ENCODE measurements at places on chromosomes 3 and 15.

DNA sequence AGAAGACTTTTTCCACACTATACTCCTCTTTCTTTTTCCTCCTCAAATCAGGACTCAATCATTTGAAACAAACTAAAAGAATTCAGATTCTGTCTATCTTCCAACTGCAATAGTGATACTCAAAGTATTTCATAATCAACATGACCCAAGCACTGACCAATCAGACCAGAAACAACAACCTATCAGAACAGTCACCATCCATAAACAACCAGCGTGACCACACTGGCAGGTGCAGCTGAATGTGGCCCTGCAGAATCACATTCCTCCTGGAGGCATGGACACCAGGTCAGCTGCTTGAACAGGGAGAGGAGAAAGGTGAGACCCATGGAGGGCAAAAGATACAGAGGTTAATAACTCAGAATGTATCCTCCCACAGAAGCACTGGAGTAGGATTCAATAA, 13.3 kb downstream of the HRG start:
- DNase-seq, result no peak

DNA sequence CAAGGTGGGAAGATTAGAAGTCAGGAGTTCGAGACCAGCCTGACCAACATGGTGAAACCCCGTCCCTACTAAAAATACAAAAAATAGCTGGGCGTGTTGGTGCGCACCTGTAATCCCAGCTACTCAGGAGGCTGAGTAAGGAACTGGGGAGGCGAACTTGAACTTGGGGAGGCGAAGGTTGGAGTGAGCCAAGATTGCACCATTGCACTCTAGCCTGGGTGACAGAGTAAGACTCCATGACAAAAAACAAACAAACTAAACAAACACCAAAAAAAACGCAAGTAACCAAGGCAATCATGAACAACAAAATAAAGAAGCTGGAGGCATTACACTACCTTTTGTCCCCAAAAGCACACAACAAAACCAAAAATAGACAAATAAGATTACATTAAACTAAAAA, 547.3 kb upstream of the GBE1 start:
- DNase-seq, result no peak

- DNase-seq, result peak; percentile 45
Observed at GRCh38 chr3:171614318-171614921, 154.2 kb upstream of the TNIK start.

DNA sequence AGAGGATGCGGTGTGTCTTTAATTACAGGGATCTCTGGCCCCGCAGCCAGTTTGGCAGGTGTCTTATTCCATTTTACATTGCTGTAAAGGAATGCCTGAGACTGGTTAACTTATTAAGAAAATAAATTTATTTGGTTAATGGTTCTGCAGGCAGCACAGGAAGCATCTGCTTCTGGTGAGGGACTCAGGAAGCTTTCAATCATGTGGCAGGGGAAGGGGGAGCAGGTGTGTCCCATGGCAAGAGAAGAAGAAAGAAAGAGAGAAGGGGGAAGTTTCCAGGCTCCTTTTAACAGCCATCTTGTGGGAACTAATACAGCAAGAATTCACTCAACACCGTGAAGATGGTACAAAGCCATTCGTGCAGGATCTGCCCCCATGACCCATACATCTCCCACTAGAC, 128.0 kb upstream of the CRBN start:
- no peak for DNase-seq

GRCh38 chr3:170848292-170848917, 21.6 kb downstream of the RPL22L1 start:
- DNase-seq, result peak; percentile 40

GRCh38 chr3:158701420-158702065, 29.1 kb upstream of the LXN start:
- DNase-seq, result peak; percentile 80

GRCh38 chr15:96053781-96054428, 276.6 kb upstream of the NR2F2 start:
- DNase-seq, result no peak

DNA sequence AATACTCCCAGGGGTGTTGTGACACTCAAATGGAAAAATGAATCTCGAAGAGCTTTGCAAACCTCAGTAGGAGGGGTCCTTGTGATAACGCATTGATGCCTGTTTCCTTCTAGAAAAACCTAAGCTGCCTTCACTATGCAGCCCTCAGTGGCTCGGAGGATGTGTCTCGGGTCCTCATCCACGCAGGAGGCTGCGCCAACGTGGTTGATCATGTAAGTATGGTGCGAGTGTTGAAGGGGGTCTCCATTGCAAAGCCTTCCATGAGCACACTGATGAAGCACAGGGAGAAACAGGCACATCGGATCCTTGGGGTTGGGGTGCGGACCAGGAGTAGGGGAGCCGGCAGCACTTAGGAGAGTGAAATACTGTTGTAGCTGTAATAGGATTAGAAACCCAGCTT, 22.3 kb downstream of the ANKDD1A start:
- DNase-seq, result no peak

- no peak for DNase-seq
Observed at GRCh38 chr3:28291577-28291976, 50.2 kb downstream of the CMC1 start.

DNA sequence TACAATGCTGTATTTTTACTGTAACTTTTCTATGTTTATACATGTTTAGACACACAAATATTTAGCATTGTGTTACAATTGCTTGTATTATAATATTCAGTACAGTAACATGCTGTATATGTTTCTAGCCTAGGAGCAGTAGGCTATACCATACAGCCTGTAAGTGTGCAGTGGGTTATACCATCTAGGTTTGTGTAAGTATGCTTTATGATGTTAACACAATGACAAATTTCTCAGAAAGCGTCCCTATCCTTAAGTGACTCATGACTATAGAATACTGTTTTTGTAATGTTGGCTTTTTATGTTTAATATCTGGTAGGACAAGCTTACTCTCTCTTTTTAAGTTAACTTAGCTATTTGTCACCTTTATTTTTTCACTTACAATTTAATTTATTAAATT, 127.5 kb upstream of the THRB start:
- DNase-seq, result no peak

- DNase-seq, result no peak
Observed at GRCh38 chr3:130340766-130341165, 4.7 kb upstream of the COL6A5 start.

GRCh38 chr3:150306083-150306482, 102.0 kb upstream of the TSC22D2 start:
- DNase-seq, result no peak

DNA sequence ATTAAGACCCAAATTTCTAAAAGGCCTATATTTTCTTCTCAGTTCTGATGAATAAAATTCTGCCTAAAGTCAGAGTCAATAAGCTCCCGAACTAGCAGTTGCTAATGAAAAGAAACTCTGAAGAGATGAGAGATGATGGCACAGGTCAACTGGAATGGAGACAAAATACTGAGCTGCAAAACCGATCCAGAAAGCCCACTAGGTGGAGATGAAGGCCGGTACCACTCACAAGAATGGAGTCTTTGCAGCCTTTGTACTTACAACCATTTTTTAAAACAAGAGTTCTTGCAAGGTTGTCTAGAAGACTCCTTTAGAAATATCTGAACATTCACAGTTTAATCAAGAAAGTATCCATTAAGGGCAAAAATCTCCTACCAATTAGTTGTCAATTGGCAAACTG, 119.9 kb upstream of the TJP1 start:
- no peak for DNase-seq

GRCh38 chr3:150238995-150239619, 169.0 kb upstream of the TSC22D2 start:
- no peak for DNase-seq

GRCh38 chr3:64764386-64764929, 76.7 kb upstream of the ADAMTS9 start:
- DNase-seq, result no peak

- no peak for DNase-seq
Observed at GRCh38 chr3:96266395-96267190, 547.8 kb upstream of the EPHA6 start.

GRCh38 chr3:117632191-117632590, 922.6 kb downstream of the TUSC7 start:
- DNase-seq, result no peak

DNA sequence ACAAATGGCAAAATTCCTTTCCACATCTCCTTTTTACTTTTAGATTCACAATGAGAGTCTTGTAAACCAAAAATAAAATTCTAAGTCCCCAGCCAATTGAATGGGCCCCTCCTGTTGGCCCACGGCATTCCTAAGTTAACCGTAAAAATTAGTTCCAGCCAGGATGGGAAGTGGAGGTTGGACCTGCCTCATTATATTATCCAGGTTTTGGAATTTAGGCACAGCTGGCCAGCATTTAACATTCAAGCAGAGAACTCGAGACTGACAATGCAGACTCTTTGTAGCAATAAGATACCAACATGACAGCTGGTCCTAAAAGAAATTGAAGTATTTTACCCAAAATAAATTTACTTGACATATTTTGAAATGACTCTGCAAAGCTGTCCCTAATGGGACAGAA, 321.0 kb upstream of the NAALADL2 start:
- no peak for DNase-seq

GRCh38 chr15:99749386-99749785, 16.1 kb upstream of the LYSMD4 start:
- DNase-seq, result peak; percentile 36

GRCh38 chr3:121768452-121768851, 18.9 kb upstream of the GOLGB1 start:
- no peak for DNase-seq

- DNase-seq, result peak; percentile 88
Observed at GRCh38 chr3:124707656-124708062, 22.6 kb upstream of the UMPS start.

DNA sequence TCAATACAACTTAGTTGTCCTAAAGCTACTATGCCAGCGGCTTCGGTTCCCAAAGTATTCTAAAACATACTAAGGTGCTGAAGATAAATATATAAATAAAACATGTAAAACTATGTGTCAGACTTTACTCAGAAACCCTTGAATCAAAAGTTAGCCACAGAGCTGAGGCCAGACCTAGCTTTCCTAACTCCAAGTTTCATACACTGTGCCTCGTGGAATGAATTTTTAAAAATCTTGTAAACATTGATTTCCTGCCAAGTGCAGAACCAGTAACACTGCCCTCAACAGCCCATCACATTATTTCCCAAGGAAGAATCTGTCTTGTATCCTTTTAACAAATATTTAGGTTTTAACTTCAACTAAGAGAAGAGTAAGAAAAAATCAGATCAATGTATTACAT, 36.4 kb downstream of the TAMM41 start:
- DNase-seq, result peak; percentile 84

GRCh38 chr3:132874701-132875100, 152.5 kb upstream of the NPHP3 start:
- DNase-seq, result no peak

- peak; percentile 86 for DNase-seq
Observed at GRCh38 chr3:141646760-141647561, 91.1 kb upstream of the RNF7 start.

DNA sequence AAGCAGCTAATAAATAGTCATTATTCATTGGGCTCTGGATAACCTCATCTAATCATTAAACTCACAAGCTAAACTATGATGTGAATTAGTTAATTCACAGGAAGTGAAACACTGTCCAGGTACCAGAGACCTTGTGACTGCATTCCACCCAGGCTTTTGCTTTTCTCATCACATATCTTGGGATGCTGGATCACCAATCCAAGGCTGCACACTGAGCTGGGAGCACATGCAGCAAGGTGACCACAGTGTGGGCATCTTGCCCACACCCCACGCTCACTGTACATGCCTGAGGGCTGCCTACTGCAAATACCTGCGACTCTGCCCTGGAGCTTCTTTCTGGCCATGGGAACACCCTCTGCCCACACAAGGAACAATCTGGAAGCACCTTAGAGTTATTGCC, 40.6 kb upstream of the TNFAIP8L3 start:
- DNase-seq, result no peak

GRCh38 chr15:51561271-51561670, 61.3 kb downstream of the DMXL2 start:
- no peak for DNase-seq

- DNase-seq, result no peak
Observed at GRCh38 chr3:158453865-158454264, 117.1 kb upstream of the MLF1 start.

DNA sequence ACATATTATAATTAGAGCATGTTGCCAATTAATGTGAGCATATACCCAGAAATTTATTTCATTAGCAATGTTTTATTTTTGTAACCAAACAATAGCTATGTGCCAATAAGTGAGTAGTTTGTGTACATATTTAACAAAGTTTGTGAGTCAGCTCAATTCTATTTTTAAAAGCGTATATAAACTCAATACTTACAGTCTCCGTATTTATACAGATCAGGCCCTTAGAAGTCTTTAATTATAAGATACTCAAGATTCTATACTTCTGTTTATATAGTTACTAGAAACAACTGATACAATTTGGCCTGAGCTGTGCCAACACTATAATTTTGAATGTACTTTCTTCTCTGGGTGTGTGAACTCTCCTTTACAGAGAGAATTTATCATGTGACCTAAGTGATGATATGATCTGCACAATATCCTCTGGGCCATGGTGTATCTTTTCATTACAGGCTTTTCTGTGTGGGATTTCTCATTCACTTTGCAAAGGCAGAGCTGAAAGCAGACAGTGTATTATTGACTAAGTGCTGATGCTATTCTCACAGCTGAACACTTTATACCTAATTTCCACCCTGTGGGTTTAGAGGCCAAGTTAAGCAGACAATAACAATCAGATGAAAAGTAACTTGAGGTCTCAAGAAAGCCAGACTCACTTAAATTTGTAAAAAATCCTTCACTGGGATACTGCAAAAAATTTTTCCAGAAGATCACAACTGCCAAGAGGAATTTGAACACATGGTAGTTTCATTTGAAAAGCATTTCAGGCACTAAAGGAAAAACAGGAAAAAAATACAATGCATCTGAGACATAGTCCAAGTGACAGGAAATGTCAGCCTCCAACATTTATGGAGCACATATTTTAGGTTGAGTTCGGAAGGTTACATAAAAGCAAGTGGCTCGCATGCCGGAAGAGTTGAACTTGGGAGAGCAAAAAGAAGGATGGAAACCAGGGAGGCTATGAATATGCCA, 277.9 kb upstream of the SEMA6D start:
- DNase-seq, result peak; percentile 82

DNA sequence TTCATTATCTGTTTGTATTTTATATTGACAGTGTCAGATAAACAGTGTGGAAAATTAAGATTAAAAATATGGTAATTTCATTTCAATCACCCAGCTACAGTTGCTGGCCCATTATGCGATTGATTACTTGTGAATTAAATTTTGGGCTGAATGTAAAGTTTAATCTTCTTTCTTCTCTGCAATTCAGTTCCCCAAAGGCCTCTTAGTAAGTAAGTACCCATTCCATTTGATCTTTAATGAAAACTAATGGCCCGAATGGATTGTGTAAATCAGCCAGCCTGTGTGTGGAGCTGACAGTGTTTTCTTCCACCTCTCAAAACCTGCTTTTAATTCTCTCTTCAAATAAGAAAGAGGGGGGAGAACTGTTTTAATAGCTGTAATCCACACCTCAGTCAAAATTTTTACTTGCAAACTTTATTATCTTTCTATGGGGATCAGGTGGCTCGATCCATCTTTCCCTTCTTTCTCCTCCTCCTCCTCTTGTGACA, 307.1 kb downstream of the IL20RB start:
- DNase-seq, result no peak

Data from EH (cell line).